ENCODE measurements at places on chromosomes 7 and 10.
A peak's percentile ranks its signal among the peaks of the same experiment; 100 is the strongest.

DNA sequence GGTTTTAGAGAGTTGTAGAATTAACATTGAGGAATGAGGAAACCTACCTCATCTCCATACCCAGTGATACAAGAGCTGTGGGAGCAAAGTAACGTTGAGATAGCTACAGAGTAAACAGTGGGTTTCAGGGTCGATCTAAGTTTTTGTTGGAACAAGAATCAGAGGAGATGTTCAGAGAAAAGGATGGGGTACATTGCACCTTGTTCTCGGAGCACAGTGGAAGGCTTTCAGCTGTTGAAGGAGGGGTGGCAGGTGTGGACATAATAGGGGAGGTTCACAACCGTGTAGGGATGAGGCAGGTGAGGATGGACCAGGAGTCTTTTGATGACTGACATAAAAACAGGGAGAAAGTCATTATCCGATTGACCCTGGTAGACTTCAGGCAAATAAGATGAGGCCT lies 121.7 kb downstream of the MLLT10 start:
- DNase-seq: no peak

DNA sequence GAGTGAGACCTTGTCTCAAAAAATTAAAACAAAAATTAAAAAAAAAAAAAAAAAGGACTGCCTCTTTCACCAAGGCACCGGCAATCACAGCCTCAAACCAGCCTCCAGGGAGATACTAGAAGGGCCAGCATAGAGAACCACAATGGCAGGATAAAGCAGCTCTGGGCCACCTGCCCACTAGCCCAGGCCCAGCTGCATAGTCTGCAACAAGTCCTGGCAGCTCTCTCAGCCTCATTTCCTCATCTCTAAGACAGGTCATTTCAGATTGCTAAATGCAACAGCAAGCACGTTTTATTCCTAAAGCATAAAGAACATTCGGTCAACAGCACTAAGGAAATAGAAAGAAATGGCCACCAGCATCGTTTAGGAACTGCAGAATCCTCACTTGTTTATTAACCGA lies 28.8 kb downstream of the XPNPEP1 start:
- peak; percentile 58 for DNase-seq

- no peak for DNase-seq
These were observed 24.2 kb downstream of the CRTAC1 start for GRCh38 chr10:98006266-98006665.

DNA sequence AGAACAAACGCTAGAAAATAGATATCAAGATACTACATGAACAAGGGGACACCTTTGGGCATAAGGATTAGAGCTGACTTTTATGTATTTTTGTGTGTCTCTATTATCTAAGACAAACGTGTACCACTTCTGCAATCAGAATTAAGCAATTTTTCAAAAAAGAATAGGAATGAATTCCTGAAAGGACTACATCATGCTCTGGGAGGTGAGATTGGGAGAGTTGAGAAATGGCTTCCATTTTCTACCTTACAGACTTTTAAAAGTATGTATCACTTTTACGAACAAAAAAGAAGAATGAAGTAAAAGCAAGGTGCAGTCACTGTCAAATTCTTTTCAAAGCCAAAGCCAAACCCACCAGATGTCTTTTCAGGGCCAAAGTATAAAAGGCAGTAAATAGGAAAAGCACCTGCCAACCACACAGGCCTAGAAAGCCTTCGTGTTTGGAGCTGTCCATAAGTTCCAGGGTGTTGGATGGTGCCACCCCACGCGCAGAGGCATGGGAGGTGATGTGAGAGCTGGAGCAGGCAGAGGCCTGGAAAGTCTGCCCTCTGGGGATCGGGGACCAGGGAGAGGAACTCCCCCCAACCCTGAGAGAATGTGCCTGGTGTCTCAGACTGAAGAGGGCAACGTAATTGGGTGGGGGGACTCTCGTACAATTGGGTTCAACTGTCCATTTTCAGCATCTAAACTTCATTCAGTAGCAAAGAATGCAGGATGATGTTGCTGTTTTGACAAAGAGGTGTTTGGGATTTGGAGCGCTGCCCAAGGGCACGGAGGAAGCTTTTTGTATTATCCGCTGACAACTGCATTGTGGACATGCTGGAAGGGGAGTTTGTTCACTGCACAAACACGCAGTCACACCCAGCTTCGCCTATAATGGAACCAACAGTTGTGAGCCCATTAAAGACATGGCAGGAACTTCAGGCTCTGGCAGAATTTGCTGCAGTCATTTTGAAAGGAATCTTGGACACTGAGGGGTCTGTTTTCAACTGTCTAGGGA lies 17.6 kb upstream of the CTBP2 start:
- no peak for DNase-seq

DNA sequence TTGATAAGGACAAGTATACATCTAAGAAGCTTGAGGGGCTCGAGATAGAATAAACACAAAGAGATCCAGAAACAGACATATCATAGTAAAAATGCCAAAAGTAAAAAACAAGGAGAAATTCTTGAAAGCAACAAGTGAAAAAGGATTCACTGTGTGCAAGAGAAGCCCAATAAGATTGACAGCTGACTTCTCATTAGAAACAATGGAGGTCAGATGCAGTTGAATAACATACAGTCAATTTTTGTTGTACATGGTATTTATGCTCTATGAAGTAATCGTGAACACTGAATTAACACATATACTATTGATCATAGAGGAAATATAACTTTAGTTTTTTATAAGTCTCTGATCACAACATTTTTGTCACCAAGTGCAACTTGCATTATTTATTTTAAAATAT lies 982.8 kb upstream of the SORCS1 start:
- DNase-seq: no peak

DNA sequence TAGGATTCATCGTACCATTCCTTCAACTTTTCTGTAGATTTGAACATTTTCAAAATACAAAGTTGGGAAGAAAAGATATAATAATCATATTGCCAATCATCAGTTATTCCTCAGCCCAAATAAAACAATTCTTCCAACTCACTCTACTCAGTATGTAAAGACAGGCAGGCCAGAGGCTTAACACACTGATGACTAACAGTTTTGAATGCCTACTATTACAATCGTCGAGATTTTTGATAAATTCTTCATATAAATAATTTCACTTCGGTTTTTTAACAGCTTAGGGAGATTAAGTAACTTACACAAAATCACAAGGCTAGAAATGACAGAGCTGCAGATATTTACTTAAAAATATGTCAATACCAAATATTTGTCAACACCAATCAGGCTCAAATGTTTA lies 17.6 kb downstream of the CYTH3 start:
- no peak for DNase-seq

DNA sequence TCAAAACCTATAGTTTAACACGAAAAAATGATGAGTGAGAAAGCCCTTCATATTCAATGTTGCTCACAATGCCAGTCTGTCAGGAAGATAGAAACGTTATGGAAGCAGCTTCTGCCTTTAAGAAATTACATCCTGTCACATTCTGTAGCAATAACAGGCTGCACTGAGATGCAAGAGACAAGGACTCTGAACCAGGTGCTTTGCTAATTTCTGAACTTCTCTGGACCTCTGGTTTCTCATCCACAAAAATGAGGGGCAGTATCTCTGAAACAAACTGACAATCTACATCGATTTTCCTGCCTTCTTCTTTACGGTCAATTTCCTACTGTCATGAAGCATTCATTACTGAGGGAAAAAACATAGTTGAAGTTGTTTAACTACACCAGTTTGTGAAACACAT lies 234.0 kb downstream of the SNX13 start:
- no peak for DNase-seq

GRCh38 chr7:112529521-112529920 lies 48.7 kb downstream of the LSMEM1 start:
- no peak for DNase-seq

GRCh38 chr7:69813637-69814240 lies 215.5 kb downstream of the AUTS2 start:
- DNase-seq: no peak

- no peak for DNase-seq
These were observed 9.3 kb downstream of the ATP6V0E2 start for GRCh38 chr7:149883048-149883438.

DNA sequence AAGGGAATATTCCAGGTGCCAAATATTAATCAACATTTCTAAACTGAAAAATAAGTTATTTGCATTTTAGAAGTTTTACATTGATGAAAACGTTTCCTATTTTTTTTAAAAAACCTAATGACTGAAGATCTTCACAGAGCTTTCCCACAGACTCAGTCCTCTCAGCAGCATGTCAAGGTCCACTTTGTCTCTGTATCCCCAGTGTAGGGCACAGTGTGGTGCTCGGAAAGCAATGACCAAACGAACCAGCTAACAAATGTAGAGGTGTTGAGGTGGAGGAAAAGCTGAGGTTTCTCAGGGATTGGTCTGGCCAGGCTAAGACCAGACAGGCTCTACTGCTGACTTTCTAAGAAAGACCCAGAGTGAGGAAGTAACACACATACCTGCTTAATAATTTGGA lies 202.2 kb upstream of the CDCA7L start:
- DNase-seq: no peak

GRCh38 chr10:26211781-26212444 lies 4.7 kb upstream of the GAD2 start:
- DNase-seq: no peak

DNA sequence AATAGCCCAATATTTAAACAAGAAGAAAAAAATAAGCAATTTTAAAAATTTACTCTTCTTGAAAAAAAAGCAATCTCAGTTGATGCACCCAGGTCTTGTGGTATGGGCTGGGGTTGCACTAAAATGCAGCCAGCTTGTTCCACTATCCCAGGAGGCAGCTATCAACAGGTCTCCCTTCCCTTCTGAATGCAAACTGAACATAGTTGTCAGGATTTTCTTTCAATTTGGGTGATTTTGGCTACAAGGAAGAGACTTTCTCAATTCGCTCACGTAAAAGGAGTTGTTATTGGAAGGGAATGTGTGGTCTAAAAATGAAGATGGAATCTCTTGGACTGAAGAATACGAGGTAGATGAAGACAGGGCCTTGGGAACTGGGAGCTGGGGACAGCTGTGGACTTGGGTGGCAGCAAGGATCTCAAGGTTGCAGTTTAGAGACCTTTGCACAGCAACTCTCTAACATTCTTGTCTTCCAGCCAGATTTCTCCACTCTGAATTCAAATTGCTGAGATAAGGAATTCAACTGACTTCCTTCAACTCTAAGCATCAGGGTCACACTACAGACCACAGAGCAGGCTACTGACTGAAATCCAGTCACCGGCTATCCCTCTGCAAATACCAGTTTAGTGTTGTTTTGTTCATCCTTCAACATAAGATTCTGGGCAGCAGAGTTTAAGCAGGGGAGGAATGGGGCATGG lies 3.1 kb upstream of the TMEM26 start:
- no peak for DNase-seq

- no peak for DNase-seq
These were observed 12.6 kb downstream of the SYPL1 start for GRCh38 chr7:106099539-106099938.

GRCh38 chr10:3906511-3907111 lies 121.6 kb upstream of the KLF6 start:
- no peak for DNase-seq

- no peak for DNase-seq
These were observed 348.2 kb upstream of the GRM3 start for GRCh38 chr7:86295526-86295925.

DNA sequence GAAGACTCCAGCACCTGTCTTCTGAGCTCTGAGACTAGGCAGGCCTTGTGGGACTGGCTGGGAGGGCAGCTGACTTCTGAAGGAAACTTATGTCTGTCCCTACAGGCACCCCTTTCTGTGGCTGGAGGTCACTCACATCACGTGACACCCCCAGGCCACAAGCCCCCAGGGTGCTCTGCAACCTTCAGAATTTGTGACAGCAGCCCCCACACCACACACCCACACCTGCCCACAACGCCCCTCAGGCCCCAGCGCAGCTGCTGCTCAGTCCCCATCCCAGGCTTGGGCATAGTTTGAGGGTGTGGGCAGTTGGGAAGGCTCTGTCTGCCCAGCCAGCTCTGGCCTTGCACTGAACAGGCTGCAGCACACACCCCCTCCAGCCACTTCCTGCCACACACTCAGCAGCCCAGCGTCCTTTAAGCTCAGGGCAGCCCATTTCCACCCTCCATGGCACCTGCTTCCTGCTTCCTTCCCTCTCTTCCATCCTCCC lies 80.0 kb upstream of the UNC5B start:
- no peak for DNase-seq

- DNase-seq: no peak
These were observed 78.7 kb downstream of the PRLHR start for GRCh38 chr10:118516716-118517115.

GRCh38 chr7:130887957-130888371 lies 154.0 kb upstream of the KLF14 start:
- no peak for DNase-seq

DNA sequence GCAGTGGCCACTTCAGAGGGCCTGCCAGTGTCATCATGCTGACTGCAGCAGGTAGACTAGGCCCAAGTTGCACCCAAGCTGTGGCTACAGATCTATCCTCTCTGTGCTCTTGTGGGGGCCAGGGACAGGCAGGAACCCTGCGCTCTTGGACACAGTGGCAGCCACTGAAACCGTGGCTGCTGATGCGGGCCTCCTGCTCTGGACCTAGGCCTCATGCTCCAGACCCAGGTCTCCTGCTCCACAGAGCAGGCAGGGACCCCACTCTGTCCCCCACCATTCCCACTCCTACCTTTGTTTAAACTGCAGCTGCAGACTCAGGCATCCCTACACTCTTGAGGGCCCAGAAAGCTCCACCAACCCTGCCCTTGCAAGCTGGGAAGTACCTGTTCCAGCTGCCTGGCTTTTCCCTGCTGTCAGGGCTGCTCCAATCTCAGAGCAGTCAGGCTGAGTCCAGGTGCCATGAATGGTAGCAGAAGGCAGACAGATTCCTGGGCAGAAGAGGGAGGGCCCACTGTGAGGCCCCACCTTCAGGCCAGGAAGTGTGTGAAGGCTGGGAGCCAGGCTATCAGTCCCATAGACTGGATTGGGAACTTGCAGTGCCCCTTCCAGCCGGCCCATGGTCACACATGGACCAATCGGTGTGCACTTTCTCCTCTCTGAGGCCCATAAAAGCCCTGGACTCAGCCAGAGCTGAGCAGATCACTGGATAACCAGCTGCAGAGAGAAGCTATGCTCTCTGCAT lies 634.0 kb upstream of the SEMA3D start:
- no peak for DNase-seq

DNA sequence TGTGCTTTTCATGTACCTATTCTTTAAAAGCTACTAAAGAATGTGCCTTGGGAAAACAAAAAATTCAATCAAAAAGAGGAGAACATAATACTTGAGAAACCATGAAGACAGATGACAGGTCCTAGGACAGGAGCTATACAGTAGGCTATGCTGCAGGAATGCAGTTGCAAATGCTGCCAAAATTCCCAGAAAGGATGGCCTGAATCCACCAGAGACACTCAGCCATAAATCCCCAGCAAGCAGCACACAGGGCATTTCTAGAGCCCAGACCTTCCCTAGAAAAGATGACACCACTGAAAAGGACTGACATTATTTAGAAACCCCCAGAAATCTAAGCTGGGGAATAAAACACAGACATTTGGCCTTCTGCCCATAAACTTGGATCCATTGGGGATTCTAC lies 237.3 kb downstream of the C7orf25 start:
- no peak for DNase-seq

- DNase-seq: peak; percentile 56
These were observed 538 bp downstream of the AHCYL2 start for GRCh38 chr7:129225206-129225930.

- DNase-seq: no peak
These were observed 112.2 kb downstream of the ADARB2 start for GRCh38 chr10:1625079-1625478.
